ENCODE measurements at places on chromosomes 16 and 17.

GRCh38 chr16:77863250-77863649, 74.9 kb downstream of the VAT1L start:
- DNase-seq: no peak

- no peak for DNase-seq
These were observed 2.6 kb downstream of the STAC2 start for GRCh38 chr17:39222866-39223834.

GRCh38 chr16:85027958-85028684, 526 bp downstream of the KIAA0513 start:
- DNase-seq: no peak

- DNase-seq: no peak
These were observed 11.3 kb downstream of the RBL2 start for GRCh38 chr16:53445534-53445933.

GRCh38 chr17:59439741-59440211, 108.3 kb downstream of the YPEL2 start:
- no peak for DNase-seq

All from stimulated activated CD4-positive, alpha-beta T cell treated with anti-CD3 and anti-CD28 coated beads, Interleukin-15, amount 100 ng/mL, for 1 hour (primary cell).